ENCODE measurements at places on chromosomes 3 and 15.

GRCh38 chr15:82040862-82041261 is 5.0 kb downstream of the MEX3B start:
- DNase-seq = no peak

- DNase-seq = no peak
These were observed 15.5 kb upstream of the SRP14 start for GRCh38 chr15:40054605-40054854.

DNA sequence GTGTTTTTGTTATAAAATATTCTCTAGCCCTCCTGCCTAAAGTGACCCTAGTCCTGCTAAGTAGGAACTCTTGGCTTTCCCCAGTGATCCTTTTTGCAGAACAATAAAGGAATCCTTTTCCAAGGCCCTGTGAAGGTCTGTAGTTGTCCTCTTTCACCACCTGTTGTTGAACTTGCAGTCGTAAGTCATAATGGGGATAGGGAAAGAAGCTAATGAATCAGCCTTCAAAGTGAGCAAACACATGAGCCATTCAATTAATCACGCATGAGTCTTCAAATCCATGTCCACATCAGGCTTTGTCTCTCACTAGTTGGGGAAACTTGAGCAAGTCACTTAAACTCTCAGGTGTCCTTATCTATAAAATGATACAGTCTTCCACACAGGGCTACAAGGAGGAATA is 27.6 kb downstream of the ZNF860 start:
- DNase-seq = no peak

DNA sequence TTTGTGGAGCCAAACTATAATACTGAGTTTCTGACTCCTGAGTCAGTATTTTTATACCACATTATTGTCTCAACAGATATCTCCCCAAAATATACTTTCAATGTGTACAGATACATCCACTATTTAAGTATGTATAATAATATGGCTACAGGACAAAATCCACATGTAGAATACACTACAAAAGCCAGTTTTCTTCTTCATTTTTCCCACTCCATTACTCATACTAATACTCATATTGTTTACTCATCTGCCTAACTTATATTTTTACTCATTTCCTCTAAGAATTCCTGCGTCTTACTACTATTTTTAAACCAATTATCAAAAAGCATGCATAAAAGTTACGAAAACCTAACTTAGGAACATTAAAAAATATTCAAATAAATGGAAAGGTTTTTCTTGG is 440.8 kb downstream of the ZNF385D start:
- no peak for DNase-seq

GRCh38 chr3:130849091-130849552 is 44.8 kb upstream of the ATP2C1 start:
- DNase-seq = peak; percentile 62

GRCh38 chr3:45773714-45774449 is 22.5 kb downstream of the SLC6A20 start:
- no peak for DNase-seq

DNA sequence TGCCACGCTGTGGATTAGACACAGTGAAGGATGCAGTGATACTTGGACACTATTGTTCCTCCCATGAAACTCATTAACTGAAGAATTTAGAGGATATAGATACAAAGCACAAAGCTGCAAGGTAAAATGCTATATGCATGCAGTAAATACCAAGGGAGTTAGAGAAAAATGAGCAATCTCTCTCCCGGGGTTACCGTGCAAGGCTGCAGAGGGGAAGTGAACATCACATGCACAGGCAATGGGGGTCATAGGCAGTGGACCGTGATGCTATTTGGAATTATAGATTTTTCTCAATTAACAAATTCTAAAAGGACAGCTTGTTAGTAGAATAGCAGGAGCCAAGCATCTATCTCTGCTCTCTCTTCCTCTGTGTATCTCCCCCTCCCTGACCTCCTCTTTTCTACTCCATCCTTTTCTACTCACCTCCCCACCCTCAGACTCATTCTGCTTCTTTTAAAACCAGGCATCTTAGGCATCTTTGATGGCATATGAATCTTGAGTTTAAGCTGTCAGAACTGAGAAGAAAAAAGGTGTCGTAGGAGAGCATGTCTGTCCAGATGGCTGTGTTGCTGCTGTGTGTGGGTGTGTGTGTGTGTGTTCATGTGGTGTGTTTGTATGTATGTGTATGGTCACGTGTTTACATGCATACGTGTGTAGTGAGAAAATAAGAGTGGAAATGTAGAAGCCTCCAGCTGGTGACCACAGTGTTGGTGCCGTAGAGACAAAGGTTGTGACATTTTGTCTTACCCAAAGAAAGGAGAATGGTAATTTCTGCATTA is 339.0 kb downstream of the EPHB1 start:
- no peak for DNase-seq

GRCh38 chr15:59352189-59352588 is 20.5 kb downstream of the MYO1E start:
- DNase-seq = no peak

- DNase-seq = no peak
These were observed 45.6 kb downstream of the CDAN1 start for GRCh38 chr15:42691308-42691707.

- no peak for DNase-seq
These were observed 65.9 kb upstream of the KLHL25 start for GRCh38 chr15:85860394-85861161.

DNA sequence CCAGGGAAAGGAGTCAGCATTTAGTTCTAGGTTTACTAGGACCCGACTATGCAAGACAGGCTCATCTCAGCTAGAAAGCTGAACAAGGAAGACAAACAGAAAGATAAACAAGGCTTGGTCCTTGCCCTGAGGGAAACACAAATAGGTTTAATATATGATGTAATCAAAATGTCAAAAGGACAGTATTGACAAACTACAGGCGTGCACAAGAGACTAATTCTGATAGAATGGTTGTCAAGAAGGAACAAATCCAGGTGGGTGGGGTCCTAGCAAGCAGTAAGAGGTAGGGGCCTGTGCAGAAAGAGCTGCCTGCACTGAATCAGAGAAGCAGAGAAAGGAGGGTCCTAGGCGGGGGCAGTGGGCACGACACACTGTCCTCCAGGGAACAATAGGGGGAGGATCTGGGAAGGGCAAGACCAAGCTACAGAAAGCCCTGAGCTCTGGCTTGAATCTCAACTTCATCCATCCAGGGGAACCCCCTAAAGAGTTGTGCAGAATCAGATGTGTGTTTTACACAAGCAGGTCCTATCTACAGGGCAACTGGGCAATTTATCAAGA is 23.4 kb downstream of the RFTN1 start:
- DNase-seq = no peak

DNA sequence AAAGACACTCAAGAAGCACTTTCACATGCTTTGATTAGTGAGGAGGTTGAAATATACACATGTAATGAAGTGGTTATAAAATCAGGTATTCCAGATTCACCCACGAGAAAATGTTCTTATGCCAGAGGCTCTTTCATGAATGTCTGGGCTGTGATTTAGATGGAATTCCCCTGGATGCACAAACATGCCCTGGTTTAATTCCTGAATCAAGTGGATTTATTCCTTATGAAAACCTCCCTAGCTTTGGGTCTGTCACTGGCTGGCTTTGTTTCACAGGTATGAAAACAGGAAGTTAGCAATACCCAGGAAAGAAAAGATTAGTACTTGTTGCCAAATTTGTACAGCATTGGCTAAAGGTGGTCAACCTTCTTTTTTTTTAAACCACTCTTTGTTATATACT is 1123.0 kb downstream of the ROBO1 start:
- DNase-seq = no peak

GRCh38 chr3:28328188-28329151 is 20.1 kb upstream of the ZCWPW2 start:
- no peak for DNase-seq

DNA sequence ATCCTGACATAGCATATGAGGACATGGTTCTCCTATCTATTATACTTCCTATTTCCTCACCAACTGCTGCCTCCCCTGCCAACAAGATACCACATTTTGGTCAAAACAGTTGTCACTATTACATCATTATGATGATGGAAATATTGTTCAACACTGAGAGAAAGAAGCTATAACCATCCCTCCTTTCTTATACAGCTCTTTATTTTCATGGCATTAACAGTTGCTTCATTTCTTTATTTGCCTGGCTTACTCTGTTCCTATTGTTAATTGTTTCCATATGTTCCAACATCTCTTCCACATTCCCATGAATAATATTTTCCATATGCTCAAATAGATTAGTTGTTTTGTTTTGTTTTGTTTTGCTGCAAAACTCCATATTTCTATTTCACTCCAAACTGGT is 40.8 kb upstream of the FILIP1L start:
- DNase-seq = no peak

GRCh38 chr15:60679256-60679655 is 200.3 kb upstream of the ICE2 start:
- no peak for DNase-seq

DNA sequence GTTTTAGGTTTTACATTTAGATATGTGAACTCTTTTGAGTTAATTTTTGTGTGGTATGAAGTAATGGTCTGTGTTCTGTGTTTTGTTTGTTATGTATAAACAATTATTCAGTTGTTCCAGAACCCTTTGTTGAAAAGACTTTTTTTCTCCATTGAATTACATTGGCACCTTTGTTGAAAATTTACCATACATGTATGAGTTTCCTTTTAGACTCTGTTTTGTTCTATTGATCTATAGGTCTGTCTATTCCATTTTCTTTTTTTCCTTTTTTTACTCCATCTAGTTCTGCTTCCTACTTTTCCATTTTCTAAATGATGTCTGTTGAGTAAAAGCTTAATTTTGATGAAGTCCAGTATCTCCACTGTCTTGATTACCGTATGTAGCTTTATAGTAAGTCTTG is 31.4 kb downstream of the ARIH2 start:
- DNase-seq = no peak

- no peak for DNase-seq
These were observed 78.2 kb downstream of the CYP19A1 start for GRCh38 chr15:51260202-51260601.

GRCh38 chr3:123449102-123449996 is 459 bp upstream of the ADCY5 start:
- no peak for DNase-seq

- DNase-seq = no peak
These were observed 336.4 kb upstream of the LRRFIP2 start for GRCh38 chr3:37510755-37511154.

DNA sequence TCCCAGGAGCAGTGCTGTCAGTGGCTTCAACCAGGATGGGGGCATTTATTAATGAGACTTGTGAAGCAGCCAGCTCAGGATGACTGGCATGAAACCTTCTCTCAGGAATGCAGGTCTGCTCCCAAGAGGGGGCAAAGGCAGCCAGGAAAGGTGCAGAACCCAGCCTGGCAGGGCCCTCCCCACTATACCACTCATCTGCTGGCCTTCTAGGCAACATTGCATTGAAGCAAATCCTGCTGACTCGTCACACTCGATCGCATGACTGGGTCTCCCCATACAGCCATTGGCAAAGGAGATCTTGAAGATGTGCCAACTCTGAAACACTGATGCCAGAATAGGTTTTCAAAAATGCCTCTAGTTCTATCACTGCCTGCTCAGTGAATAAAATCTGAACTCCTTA is 65.7 kb upstream of the CMTM7 start:
- no peak for DNase-seq

- peak; percentile 61 for DNase-seq
These were observed at the start of gene SCG3 for GRCh38 chr15:51681303-51681963. TSS of gene SCG3 (plus strand) at chr15:51681503. CDS start at chr15:51681756, 253 bp downstream.

GRCh38 chr3:114363554-114364202 is 69.8 kb downstream of the TIGIT start:
- no peak for DNase-seq

GRCh38 chr3:195135917-195136316 is 135.0 kb downstream of the XXYLT1 start:
- no peak for DNase-seq

GRCh38 chr3:135013206-135013605 is 218.1 kb downstream of the EPHB1 start:
- no peak for DNase-seq

DNA sequence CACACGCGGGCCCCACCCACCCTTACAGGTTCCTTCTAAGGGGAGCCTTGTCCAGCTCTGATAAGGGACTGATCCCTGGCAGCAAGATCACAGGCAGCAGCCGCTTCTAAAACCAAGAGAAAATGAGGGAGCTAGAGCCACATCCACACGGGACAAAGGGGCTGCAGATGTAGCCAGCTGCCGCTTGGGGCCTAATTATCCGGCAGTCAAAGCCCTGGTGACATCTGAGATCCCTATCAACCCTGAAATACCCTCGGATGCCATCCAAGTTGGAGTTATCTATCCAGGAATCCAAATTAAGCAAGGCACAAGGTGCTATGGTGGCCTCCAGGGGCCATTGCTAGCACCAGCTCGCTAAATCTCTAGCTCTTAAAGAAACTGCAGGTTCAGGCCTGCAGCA is 248.3 kb downstream of the VPS13C start:
- no peak for DNase-seq

GRCh38 chr3:42732196-42732828 is 29.7 kb upstream of the HHATL start:
- no peak for DNase-seq

GRCh38 chr15:63487076-63487757 is 17.2 kb upstream of the USP3 start:
- no peak for DNase-seq

- DNase-seq = no peak
These were observed 213.3 kb upstream of the THRB start for GRCh38 chr3:24707936-24708335.

DNA sequence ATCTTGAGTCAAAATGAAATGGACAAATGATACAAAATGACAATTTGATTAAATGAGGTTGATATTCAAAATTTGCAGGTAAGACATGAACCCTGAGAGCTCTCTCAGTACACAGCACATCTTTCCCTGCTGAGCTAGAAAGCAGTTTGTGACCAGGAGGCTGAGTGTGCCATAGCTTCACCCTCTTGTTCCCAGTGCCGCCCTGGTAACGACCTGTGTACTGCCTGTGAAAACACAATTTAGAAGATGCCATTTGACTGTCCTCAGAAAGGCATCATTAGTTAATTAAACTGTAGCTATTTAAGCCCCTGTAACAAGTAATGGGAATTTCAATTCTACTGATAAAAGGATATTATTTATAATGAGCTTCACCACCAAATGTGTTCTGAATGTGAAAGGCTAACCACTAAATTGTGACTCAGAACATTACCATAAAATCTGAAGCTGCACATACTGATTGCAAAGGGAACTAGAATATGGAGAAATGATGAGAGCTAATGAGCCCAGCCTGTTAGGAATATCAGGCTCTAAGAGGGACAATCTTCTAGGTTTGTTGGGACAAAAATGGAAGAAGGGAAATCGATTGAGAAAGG is 212.9 kb upstream of the ARPP21 start:
- no peak for DNase-seq

DNA sequence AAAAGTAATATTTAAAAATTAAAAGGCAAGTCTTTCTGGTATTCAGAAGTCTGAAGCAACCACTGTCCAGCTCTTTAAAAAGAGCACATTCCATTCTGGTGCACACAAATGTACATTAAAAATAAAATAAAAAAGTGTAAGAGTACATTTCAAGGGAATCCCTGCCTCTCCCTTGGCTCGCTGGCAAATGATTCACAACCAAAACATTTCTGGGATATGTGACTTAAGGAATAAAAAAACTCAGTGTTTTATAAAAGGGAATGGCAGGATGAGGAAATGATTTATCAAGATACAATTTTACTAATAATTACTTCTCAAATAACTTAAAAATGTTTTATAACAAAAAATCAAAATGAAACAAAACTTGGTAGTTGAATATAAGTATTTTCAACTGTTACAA is 23.8 kb upstream of the ANXA2 start:
- no peak for DNase-seq

Measured in left lung (tissue), 14 donors.